Activated CD4-positive, alpha-beta T cell treated with anti-CD3 and anti-CD28 coated beads for 24 hours (primary cell): ENCODE measurements at places on chromosomes 13 and 19.

GRCh38 chr13:69450245-69450644, 657.4 kb upstream of the ATXN8OS start:
- no peak for DNase-seq

- DNase-seq = no peak
Measured at GRCh38 chr13:99884913-99885312, 86.7 kb downstream of the ZIC5 start.

DNA sequence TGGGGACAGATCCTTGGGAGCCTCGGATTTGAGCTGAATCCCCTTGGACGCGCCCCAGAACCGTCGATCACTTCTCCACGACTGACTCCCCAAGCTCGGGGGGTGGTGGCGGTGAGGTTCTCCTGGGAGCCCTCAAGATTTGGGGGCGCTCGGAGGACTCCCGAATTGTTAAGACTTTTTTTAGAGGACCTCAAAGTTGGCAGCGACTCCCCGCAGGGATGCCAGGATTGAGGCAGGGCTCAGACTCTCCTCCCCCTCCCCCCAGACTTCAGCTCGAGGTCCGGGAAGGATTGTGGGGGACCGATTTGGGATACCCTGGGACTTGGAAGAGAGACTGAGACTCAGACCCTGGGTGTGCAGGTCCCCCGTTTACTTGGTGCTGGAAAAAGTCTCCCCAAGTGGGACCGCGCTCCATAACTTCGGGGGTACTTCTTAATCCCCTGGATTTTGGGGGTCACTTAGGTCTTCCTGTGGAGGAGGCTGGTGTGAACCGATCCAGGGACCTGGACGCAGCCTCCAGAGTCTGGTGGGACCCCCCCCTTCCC, 665 bp downstream of the VASP start:
- no peak for DNase-seq

DNA sequence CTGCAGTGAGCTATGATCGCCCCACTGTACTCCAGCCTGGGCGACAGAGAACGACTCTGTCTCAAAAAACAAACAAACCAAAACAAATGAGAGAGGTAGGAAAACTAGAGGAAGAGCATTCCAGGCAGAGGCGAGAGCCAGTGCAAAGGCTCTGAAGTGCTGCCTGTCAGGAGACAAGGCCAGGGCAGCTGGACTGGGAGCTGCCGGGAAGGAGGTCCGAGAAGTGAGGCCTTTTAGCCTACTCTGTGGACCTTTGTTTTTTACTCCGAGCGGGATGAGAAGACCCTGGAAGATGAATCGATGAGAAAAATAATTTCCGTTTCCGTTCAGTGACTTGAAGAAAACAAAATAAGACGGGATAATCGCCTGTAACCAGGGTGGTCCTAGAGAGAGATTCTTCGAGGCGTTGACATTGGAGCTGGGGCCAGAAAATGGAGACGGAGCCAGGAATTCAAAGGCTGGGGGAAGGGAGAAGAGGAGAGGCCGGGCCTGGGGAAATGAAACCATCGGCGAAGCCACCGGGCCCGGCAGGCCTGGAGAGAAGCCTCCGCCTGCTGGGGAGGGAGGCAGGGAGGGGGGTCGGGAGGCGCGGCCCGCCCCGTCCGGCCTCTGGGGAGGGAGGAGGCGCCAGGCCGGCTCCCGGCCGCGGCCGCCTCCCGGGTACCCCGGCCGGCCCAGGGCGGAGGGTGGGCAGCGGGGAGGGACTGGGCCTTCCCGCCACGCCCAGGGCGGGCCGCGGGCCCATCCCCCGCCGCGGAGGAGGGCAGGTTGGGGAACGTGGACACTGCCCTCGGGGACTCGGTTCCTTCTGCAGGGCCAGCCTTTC, 7.8 kb upstream of the SERTAD1 start:
- DNase-seq = no peak

DNA sequence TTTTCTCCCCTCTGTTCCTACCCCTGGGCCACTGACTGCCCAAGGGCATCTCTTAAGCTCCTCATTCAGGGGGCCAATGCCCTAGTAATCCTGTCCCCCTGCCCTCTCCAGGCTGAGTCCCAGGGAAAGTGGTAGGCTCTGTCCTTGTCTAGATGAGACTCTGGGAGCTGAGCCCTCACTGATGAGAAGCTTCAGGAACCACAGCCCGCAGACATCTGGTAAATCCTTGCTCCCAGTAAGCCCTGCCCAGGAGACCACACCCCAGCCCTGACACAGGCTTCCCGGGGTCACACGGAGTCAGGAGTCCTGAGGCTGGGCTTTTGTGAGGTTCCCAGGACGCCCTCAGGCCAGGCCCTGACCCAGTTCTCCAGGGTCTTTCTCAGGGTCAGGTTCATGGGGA, 1.9 kb downstream of the CEACAM4 start:
- no peak for DNase-seq

DNA sequence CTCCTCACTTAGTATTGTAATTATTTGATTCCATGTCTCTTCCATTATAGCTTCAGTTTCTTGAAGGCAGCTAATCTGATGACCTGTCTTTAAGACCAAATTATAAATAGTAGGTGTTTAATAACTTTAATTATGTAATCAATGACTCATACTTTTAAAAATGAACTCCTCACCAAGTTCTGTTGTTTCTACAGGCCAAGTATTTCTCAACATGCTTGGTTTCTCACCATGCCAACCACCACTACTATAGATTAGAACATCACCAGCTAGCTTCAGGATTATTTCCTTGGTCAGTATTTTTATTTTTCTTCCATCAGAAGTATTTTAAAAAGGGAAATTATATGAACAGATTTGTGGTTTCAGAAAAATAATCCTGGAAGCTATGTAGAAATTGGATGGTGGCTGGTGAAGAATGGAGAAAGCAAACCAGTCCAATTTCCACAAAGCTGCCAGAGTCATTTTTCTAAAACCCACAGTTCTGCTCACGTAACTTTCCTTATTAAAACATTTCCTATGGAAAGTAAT, 237.7 kb upstream of the DACH1 start:
- DNase-seq = no peak

- DNase-seq = no peak
Measured at GRCh38 chr13:111116856-111117255, 1.7 kb downstream of the ARHGEF7 start.

GRCh38 chr19:27794494-27795042, 1418.4 kb downstream of the UQCRFS1 start:
- DNase-seq = no peak

DNA sequence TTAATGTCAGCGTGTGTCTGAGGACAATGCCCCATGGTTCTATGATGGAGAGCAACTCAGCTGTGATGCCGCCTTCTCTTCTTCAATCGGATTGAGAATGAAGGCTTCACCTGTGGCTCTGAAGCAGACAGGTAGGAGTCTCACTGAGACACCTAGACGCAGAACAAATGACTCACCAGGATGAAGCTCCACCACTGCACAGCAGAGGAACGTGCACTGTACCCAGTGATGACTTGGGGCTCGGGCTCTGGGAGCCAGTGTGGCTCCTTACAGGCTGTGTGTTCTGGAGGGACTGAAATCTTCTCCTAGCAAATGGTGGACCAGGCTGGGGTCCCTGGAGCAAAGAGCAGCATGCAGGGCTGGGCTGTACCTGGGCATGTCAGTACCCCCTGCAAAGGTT, 44.0 kb downstream of the CCDC70 start:
- no peak for DNase-seq

DNA sequence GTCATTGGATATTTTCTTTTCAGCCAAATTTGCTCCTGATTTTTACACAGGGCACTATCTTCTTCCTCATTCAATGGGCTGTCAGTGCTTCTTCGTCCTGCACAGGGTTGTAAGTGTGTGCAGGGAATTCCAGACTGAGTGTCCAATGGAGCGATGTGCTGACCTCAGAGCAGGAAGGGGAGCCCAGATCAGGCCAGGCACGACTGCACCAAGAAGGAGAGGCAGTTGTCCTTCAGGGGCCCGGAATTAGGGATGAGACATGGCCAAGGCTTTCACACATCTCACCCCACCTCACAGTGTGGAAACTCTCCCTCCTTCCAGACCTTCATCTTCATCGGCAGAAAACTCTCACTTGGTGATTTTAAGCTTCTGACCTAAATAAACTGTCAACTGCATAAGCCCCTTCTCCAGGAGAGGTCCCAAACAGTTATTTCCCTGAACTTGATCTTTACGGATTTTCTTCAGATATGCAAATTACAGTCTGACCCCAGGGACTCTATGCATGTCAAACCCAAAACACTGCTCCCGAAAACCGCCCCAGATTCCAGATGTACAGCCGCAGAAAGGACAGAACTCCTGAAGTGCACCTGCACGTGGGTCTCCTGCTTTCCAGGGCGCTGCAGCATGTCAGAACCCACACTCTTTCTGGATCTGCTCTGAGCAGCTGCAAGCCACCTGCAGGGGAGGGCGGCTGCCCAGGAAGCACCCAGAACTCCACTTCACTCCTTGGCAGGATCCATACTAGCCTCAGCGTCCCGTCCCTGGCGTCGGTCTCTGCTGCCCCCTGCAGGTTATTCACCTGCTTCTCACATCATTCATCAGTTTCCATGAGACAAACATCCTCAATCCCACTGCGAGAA, 625 bp upstream of the ZNF20 start:
- DNase-seq = peak; percentile 84

GRCh38 chr19:43789029-43789428, 8.3 kb upstream of the KCNN4 start:
- DNase-seq = no peak

DNA sequence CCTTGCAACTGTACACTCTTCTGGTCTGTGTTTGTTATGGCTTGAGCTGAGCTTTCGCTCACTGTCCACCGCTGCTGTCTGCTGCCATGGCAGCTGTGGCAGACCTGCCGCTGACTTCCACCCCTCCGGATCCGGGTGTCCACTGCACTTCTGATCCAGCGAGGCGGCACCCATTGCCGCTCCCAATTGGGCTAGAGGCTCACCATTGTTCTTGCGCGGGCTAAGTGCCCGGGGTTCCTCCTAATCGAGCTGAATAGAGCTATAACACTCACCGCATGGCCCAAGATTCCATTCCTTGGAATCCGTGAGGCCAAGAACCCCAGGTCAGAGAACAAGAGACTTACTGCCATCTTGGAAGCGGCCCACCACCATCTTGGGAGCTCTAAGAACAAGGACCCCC, 2.2 kb upstream of the PSMC4 start:
- no peak for DNase-seq

DNA sequence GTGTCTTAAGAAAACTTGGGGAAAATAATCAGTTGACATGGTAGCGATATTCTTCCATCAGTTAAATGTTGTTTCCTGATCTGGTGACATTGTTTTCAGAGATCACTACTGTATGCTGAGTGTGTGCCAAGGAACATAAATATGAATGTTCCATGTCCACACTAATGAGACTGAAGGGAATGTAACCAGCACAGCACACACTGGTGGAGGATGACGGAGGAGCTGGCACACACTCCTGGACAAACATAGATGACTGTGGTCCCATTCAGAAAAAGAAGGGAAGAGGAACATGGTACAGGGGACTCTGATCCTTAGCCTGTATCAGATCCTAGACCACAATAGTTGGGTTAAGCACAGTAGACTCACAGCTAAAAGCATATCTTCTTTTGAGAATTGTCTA, 574.8 kb downstream of the MYO16 start:
- no peak for DNase-seq

DNA sequence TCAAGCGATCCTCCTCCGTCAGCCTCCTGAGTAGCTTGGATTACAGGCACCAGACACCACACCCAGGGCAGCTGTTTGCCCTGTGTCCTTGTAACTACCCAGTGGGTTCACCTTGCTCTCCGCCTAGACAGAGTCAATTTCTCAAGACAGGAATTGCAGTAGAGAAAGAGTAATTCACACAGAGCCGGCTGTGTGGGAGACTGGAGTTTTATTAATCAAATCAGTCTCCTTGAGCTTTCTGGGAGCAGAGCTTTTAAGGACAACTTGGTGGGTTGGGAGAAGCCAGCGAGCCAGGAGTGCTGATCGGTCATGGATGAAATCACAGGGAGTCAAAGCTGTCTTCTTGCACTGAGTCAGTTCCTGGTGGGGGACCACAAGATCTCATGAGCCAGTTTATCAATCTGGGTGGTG, 20.6 kb upstream of the ADGRE1 start:
- DNase-seq = no peak

- no peak for DNase-seq
Measured at GRCh38 chr13:73794755-73795154, 339.4 kb downstream of the KLF12 start.

DNA sequence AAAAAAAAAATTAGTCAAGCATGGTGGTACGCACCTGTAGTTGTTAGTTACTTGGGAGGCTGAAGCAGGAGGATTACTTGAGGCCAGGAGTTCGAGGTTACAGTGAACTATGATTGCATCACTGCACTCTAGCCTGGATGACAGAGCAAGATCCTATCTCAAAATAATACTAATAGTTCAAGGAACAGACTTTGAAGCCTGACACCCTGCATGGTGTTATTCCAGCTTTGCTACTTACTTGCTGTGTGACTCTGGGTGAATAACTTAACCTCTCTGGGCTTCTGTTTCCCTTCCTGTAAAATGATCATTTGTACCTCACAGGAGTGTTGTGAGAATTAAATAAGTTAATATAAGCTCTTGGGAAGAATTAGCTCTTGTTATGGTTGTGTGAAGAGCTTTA, 3.5 kb upstream of the FOSB start:
- DNase-seq = no peak
